ENCODE measurements at places on chromosomes 4 and X.

GRCh38 chr4:38114386-38115150 lies 154.4 kb downstream of the PTTG2 start:
- no peak for DNase-seq

- no peak for DNase-seq
Measured at GRCh38 chr4:3491681-3492405, 28.7 kb downstream of the DOK7 start.

- DNase-seq, result no peak
Measured at GRCh38 chrX:43677993-43678392, 21.9 kb downstream of the MAOA start.

DNA sequence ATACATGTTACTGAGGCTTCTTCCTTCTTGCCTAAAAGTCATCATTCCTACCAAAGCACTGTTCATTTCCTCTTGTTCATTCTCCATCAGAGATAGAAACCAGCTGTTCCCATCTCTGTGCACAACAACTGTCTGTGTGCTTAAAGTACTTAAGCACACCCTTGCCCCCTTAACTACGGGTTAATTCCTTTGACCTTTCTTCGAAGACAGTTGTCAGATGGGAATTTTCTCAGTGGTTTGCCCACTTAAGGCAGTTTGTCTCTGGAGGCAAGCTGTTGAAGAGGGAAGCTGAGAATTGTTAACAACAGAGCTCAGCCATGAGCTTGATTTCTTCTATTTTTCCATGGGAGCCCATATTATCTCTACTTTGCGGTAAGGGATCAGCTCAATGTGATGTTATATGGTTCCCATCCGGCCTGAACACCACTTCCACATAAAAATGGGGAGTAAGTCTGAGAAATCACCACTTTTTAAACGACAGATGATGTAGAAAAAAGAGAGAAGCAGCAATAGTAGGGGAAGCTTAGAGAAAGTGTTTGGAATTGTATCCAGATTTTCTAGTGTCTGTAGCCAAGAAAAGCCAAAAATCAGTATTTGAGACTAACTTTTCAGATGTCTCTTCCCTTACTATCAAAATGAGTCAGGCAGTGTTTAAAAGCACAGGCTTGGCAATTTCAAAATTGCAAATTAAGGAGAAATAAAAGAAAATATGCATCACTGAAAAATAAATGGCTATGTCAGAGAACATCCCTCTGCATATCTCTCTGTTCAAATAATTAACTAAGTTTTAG lies 194.4 kb downstream of the SLIT2 start:
- DNase-seq, result no peak

- DNase-seq, result no peak
Measured at GRCh38 chrX:84453351-84454246, 48.7 kb downstream of the HDX start.

- DNase-seq, result no peak
Measured at GRCh38 chrX:39022106-39022505, 220.8 kb downstream of the MID1IP1 start.

DNA sequence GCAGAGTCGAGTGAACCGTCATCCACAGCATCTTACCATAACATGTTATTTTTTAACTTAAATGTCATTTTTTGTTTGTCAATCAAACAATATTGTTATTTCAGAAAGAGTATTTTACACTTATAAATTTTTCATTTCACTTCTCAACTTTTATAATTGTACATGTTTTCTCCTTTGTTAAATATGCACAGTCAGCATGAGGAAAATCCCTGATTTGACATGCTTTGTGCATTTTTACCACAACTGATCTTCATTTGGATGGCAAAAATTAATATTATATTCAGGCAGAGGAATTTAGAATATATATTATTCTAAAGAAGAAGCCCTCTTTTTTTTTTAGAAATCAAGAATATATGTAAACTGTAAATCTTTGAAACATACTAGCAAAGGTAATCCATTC lies 958.0 kb upstream of the PCDH7 start:
- DNase-seq, result no peak

- DNase-seq, result no peak
Measured at GRCh38 chr4:25523405-25523804, 132.2 kb upstream of the SLC34A2 start.

DNA sequence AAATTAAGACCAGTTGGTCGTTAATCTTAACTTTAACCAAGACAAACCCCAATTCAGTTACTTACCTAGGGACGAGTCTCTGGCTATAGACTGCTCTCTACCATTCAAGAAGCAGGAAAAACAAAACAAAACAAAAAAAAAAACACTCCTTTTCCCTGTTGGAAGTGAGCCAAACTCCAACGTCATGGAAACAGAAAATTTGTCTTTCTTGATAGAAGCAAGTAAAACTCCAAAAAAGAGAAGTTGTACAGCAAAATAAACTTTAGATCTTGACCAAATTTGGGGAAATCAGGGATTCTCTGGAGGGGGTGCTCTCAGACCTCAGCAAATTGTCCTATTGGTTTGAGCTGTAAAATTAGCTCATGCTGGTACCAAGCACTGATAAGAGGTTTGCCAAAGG lies 3.7 kb downstream of the CNGA1 start:
- DNase-seq, result no peak

- DNase-seq, result no peak
Measured at GRCh38 chr4:37095925-37096324, 148.6 kb upstream of the NWD2 start.

DNA sequence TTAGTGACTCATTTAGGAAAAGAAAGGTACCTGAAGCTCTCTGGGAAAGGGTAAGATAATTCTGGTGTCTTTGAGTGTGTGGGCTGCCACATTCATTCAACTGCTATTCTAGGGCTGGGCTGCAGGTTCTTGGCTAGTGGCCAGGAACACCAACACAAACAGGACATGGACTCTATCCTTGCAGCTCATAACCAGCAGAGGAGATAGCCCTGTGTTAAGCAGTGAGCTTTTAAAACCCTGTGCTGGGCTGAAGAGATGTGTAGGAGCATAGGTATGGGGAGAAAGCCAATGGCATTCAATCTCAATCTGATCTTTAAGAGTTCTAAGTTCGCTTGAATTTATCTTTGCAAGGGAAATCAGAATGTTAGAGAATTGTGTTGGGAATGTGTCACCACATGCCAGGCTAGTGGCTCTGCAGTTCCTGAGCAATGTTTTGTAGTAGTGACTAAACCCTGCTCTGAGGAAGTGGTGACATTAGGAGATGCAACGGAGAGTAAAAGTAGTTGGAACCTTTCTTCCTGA lies 39.2 kb downstream of the SGMS2 start:
- no peak for DNase-seq

DNA sequence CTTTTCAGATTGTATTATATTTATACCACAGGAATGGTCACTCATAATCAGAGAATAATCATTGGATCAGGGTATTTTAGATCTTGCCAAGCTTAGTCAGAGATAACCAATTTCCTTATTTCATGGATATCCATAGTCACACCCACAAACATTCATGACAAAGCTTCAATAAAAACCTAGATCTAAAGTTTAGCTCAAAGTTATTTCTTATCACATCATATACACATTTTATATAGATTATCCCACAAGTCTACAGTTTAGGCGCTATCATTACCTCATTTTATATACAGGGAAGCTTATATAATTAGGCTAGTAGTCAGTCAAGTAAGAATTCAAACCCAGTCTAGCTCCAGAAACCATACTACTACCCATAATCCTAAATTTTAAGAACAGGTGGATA lies 82.3 kb downstream of the SLC10A7 start:
- no peak for DNase-seq

GRCh38 chr4:170776983-170777382 lies 687.2 kb upstream of the AADAT start:
- DNase-seq, result no peak

DNA sequence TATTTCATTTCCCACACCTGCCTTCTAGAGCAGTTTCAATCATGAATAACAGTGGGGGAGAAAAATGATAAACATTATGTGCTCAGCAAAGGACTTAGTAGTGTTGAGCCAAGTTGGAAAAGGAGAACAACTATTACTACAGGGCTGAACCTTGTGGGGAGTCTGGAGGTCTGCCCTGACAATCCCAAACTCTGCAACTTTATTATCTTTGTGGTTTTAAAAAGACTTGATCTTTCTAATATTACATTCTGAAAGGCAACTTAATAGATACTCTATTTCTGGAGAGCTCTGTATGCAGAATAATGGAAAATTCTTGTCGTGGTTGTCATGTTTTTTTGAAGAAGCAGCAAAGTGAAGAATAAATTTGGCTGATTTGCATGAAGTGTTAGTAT lies 116.1 kb downstream of the SPCS3 start:
- no peak for DNase-seq

DNA sequence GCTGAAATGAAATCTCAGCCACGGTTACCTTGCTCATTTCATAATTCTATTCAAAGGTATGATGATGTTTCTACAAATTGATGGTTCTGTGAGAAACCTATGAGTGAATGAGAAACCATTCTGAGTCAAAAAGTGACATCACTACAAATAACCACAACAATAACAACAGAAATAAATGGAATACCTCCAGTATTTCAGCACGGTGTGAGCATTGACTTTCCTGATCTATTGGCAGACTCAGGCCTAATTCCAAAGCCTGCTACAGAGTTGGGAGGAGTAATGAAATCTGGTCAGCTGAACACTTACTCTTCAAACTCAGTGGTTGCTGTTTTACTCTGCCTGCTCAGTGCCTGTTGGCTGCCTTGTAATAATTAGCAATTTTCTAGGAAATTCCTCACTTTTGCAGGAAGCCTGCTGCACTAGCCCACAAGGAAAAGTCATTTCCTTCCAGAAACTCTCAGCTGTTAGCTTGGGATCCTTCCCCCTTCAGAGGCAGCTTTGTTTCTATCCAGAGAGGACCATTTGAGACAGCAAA lies 18.8 kb upstream of the SYNPO2 start:
- DNase-seq, result no peak

DNA sequence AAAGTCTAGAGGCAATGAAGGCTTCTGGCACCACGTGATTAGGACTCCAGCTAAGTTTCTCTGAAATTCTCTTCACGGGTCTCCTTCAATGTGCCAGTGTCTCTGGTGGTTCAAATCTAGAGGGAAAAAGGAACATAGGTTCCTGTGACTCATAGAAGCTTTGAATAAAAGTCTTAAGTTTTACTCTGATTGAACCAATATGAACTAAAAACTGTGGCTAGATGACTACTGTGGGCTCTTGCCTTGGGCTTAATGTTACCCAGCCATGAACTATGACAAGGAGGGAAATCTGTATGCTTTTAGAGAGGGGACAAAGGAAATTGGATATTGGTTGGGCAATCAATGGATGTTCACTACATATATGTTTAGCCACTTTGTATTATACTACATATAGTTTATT lies 49.9 kb upstream of the TEX13D start:
- no peak for DNase-seq

- DNase-seq, result no peak
Measured at GRCh38 chr4:9999956-10000561, 21.2 kb downstream of the SLC2A9 start.

GRCh38 chr4:4428966-4429875 lies 42.3 kb downstream of the NSG1 start:
- DNase-seq, result no peak

GRCh38 chr4:177016541-177017141 lies 223.9 kb upstream of the VEGFC start:
- no peak for DNase-seq

GRCh38 chrX:53195401-53195800 lies 29.6 kb downstream of the KDM5C start:
- no peak for DNase-seq

- no peak for DNase-seq
Measured at GRCh38 chr4:53908661-53909078, 155.7 kb downstream of the CHIC2 start.

- no peak for DNase-seq
Measured at GRCh38 chrX:24145303-24146186, 4.0 kb upstream of the ZFX start.

DNA sequence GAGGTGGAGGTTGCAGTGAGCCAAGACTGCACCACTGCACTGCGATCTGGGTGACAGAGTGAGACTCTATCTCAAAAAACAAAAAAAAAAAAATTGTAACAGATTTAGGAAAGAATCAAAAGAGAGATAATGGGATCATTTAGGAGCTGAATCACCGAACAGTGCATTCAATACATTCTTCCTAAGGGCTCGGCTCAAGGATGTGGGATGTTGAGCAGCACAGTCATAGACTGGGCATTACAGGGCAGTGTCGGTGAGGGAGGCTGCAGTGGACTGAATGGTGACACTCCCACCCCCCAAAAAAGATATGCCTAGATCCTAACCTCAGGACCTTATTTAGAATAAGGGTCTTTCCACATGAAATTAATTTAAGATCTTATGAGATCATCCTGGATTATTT lies 70.0 kb downstream of the EVC2 start:
- no peak for DNase-seq

GRCh38 chrX:132561483-132561882 lies 72.6 kb upstream of the MBNL3 start:
- no peak for DNase-seq

- no peak for DNase-seq
Measured at GRCh38 chrX:149937871-149938426, 342 bp downstream of the EOLA2 start.
